ENCODE measurements at places on chromosomes 16 and 17. TPM values are rescaled to one million over a fixed set of nuclear protein-coding genes. Genes with fewer than 3 reads are reported as not detected.

TMEM220 gene
- total RNA-seq: 3.5 TPM

NAE1 gene
- total RNA-seq: 91.1 TPM

TEX14 gene
- under 0.01 TPM for total RNA-seq

SP2 gene
- total RNA-seq: 2.2 TPM

SOX15 gene
- under 0.01 TPM for total RNA-seq

MPV17L gene
- 1.3 TPM for total RNA-seq

CCL1 gene
- not detected for total RNA-seq

APRT gene
- total RNA-seq: 46.1 TPM

FBXO39 gene
- total RNA-seq: 0.32 TPM

HS3ST2 gene
- not detected for total RNA-seq

FASN gene
- 280 TPM for total RNA-seq

C17orf78 gene
- not detected for total RNA-seq

ARHGAP44 gene
- total RNA-seq: 0.64 TPM

GP1BA gene
- not detected for total RNA-seq

SMIM5 gene
- under 0.01 TPM for total RNA-seq

DNA sequence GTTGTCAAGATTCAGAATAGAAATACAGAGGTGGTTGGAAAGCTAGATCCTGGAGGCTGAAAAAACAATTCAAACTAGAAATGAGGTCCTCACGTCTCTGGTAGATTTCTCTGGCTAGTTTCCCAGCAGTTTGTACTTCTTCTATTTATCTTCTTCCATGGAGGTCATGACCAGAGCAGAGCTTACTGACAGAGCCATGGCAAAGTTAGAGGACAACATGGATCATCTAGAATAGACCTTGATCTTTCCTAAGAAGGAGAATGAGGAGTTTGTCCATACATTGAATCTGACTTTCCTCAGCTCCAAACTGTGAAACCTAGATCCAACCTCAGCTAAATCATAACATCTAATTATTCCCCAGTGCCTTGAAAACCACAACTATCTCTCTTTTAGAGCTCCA, 900.8 kb upstream of the GOT2 start:
- DNase-seq: no peak

- DNase-seq: no peak
These were observed 176.7 kb downstream of the ABCC12 start for GRCh38 chr16:47979164-47979520.

- DNase-seq: no peak
These were observed 145.3 kb downstream of the FOXL1 start for GRCh38 chr16:86723689-86724088.

GRCh38 chr17:39776252-39776651, 38.5 kb downstream of the GRB7 start:
- no peak for DNase-seq

DNA sequence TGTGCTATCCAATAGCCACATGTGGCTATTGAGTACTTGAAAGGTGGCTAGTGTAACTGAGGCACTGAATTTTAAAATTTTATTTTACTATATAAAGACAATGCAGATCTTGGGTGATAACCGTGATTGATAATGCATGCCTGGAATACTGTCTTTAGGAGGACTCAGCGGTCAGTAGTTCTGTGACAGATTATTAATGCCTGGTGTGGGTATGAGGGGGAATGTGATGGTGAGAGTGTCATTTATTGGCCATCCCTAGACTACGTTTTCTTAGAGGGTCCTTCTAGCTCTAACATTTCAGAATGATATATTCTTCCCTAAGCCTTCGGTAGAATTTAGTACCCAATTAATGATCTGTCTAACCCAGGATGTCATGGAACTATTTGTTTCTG, 157.6 kb downstream of the CPPED1 start:
- DNase-seq: no peak

- no peak for DNase-seq
These were observed 37.8 kb upstream of the IL34 start for GRCh38 chr16:70608521-70608920.

DNA sequence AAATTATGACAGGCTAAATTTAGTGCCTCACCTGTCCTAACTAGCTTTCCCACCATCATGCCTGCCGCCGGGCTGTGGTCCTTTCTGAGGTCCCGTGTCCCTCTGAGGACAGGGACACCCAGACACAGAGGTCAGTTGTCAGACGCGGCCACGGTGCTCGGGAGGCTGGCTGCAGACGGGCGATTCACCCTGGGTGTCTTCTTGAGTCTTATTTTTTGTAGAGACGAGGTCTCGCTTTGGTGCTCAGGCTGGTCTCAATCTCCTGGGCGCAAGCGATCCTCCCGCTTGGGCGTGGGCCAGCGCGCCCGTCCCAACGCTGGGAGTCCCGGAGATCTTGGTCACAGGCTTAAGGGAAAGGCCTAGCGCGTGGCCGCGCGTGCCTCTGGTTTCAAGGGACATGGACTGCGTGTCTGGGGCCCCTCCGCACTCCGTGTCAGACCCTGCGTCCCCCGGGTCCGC, 797 bp upstream of the RAB11FIP3 start:
- DNase-seq: no peak

DNA sequence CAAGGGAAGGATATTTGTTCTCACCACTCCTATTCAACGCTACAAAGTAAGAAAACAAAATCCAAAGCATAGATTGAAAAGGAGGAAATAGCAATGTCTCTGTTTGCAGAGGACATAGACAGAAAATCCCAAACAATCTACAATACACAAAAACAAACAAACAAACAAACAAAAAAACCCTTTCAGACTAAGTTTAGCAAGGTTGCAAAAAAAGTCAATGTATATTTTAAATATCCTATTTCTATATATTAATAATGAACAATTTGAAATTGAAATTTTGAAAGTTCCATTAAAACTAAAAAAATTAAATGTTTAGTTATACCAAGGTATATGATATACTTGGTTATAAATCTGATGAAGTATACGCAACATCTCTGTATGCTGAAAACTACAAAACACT, 37.2 kb downstream of the MYH10 start:
- DNase-seq: no peak

DNA sequence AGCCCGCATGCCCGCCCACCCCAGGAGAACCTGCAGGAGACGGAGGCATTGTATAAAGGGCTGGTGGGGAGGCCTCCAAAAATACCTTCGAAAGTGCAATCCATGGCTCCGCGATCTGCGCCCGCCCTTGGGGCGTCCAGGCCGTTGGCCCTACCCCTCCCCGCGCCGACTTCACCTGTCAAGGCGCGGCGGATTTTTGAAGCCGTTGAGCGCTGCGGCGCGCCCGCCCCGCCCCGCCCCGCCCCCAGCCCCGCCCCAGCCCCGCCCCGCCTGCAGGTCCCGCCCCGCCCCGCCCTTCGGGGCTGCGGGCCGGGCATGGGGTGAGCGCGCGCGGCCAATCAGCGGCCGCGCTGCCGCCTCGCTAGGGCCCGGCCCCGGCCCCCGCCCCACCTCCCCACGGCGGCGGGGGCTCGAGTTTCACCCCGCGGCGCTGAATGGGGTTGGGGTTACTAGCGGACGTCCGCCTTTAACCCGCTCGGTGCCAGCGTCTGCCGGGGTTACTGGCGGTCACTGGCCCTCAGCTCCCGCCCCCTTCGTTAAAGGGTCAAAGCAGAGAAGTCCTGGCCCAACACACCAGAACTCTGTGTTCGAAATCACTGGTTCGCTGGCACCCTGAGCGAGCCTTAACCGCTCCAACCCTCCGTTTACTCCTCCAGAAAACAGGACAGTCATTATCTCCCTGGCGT, 13.2 kb downstream of the SREBF1 start:
- DNase-seq: peak; percentile 79

DNA sequence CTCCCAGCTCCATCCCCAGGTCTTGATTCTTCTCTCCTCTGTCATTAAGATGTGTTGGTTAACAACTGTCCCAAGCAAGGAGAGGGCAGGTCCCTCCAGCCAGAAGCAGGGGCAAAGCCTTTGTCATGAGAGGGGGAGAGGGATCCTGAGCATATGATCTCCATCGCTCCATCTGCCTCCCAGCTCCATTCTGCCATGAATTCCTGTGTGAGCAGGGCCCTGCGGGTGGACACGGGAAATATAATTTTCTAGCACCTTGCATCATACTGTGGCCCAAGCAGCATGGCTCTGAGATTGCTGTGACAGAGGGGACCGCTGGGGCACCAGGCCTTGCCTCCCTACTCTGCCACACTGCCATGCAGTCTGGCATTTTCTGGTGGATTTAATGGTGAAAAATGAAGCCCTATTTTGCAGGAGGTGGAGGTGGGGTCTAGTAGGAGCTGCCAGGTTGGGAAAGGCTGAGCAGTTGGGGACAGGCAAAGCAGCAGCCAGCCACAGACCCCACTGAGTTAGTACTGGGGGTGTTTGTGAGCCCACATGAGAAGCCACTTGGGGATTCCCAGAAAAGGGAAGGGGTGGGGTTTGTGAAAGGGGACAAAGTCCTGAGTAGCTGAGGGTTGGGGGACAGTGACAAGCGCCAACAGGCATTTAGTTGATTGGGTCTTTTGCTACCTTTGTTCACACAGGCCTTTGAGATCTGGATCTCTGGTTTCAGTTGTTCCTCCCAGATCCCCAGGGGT, 16.4 kb downstream of the TMEM238L start:
- no peak for DNase-seq

DNA sequence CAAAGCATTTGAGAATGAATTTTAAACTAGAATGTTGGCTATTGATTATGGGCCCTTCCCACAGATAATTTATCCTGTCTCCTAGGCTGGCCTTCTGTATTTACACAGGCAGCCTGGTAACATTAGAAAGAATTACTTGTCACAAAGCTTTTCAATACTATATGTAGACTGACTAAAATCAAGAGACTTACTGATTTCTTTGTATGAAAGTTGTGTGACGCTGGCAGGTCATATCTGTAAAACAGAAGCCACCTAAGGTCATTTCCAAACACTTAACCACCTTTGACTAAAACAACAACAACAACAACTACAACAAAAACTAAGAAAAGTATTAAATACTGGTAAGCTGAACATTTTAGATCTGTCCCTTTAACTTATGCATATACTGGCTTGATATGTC, 329.0 kb upstream of the TBX2 start:
- no peak for DNase-seq

GRCh38 chr16:1532771-1533170, 695 bp upstream of the TMEM204 start:
- no peak for DNase-seq

- no peak for DNase-seq
These were observed 5.7 kb upstream of the TSPOAP1 start for GRCh38 chr17:58334256-58334655.

DNA sequence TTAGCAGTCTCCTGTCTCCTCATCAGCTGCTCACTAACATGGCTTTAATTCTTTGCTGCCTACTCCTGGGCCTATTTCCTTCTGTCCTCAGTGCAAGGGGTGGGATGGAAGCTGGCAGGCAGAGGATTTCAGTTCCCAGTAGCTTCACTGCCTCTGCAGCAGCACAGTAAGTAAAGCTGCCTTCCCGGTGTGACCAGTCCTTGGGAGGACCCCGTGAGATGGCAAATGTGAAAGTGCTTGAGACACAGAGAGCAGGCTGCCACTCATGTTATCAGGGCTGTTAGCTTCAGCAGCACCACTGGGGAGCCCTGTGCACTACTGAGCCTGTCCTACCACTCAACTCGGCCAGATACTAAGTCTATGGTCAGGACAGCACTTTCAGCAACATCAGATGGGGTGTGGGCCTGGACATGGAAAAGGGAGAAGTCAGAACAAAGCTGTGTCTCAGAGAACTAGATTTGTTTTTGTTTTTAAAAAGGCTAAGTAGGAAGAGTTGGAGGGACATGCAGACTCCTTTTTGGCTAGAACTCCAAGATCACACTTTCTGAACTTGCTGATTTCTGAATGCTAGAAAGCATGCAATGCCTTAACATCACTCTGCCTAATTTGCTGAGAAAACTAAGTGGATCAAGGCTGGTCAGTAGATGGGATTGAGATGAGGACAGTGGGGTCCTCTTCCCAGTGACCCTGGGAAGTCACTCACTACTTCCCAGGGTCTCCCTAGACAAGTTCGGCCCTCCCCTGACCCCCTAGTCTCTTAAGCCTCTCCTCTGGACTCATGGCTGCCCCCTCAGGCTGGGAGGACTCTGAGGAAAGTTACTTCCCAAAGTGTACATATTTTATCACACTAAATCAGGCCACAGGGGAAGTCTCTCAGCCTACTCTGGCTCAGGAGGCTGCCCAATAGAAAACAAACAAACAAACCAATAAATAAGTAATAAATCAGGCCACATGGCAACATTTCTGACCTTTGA, 1.1 kb downstream of the ACSF2 start:
- DNase-seq: peak; percentile 33

GRCh38 chr16:391885-392335, 5.1 kb upstream of the NME4 start:
- DNase-seq: peak; percentile 66

GRCh38 chr16:71671165-71671564, 45.2 kb downstream of the MARVELD3 start:
- no peak for DNase-seq

- DNase-seq: peak; percentile 25
These were observed 267.7 kb downstream of the ABCC12 start for GRCh38 chr16:47888142-47888541.

DNA sequence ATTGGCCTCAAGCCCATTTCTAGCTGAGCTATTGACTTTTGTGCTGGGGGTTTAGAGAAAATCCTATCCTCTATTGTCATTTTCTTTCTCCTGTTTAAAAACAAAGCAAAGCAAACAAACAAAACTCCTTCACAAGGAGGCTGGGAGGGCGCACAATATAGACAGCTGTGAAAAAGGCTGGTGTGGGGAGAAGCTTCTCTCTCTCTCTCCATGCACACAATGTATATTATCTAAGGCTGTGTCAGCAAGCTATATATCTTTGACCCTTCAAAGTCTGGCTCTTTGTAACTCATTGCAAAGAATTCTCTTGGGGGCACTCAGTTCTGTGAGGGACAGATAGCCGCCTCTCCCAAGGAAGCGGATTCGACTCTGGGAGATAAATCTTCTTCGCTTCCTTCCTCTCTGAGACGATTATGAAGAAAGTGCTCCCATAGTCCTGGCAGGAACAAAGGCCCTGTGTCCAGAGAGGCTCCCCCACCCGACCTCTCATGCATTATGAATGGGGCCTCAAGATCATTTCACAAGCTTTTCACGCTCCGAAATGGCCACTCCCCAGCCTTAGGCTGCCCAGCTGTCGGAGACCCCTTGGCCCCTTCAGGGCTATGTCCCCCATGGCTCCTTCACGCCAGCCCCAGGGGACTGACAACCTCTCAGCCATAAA, 33.2 kb upstream of the MEAK7 start:
- DNase-seq: no peak

DNA sequence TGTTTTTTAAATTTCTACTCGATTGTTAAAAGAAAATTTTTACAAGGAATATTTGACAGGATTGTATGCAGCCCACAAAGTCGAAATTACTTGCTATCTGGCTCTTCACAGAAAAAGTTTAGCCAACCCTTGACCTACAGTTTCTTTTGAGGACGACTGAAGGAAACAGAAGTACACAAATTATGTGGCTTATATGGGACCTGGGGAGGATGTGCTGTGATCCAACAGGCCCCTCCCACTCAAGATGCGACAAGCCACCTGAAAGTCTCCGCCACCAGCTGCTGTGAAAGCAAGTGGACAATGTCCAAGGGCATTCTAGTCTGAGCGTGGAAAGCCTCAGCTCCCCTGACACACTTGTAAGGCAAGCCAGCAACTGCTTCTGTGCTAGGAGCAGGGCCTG, 42.4 kb upstream of the SLC25A19 start:
- DNase-seq: no peak

Measured in fibroblast of villous mesenchyme (primary cell).